ENCODE measurements at places on chromosomes 5 and 9.
A peak's percentile ranks its signal among the peaks of the same experiment; 100 is the strongest.

DNA sequence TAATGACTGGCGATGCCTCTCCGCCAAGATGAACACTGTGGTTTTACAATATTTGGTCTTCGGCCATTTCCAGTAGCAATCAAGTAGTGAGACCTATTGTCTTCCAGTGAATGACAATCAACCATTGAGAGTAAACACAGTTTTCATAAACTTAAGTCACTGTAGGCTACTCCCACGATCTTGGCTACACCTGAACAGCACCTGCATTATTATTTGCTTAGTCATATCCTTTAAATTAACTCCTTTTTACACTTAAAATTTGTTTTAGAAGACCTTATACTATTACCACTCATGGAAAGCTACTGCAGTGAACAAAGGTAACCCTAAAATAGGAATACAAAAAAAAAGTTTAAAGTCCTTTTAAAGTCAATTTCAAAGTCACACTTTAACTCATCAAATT is 58.2 kb downstream of the ZNF354C start:
- DNase-seq, result no peak

- peak; percentile 69 for DNase-seq
Measured at GRCh38 chr5:32042551-32042961, 131.6 kb downstream of the GOLPH3 start.

GRCh38 chr5:16446993-16447392 is 18.6 kb downstream of the ZNF622 start:
- no peak for DNase-seq

DNA sequence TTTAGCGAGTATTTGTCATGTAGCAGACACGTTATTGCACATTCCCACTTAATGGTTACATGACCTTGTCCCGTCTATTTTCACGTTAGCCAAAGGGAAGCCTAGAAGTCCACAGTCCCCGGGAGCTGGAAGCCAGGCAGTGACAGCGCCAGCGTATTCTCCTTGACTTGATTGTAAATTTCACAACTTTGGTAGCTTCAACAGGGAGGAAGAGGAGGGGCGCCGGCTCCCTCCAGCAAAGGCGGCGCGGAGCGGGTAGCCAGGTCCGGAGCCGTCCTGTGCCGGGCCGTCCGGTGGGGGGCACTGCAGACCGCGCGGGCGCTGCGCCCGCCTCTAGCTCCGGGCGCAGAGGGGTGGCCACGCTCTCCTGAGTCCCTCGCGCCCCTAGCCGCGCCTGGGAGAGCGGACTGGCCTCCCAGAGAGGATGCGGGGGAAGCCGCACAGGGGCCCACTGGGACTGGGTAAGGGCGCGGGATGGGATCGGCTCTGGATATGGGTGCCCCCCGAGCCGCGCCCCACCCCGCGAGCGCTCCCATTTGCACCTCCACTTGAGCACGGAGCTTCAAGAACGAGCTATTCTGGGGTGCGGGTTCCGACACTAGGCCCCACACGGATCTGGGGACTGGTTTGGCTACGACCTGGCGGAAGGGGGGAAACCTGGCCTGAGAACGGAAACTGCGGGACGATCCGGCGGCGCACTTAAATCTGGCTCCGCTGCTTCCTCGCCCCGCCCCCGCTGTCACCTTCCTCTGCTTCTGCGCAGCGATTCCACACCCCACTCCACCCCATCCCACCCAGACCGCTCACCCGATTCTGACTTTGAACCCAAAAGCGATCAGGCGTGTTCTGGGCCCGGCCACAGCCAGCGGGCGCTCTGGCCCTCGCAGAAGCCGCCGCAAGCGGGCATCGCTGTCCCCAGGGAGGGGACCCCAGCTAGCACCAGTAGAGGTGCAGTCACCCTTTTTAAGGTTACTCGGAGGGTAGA is 23.8 kb downstream of the KLF4 start:
- DNase-seq, result no peak

GRCh38 chr9:84079994-84080393 is 99.4 kb downstream of the RMI1 start:
- DNase-seq, result no peak

- DNase-seq, result no peak
Measured at GRCh38 chr5:54720341-54720740, 202.8 kb downstream of the SNX18 start.

DNA sequence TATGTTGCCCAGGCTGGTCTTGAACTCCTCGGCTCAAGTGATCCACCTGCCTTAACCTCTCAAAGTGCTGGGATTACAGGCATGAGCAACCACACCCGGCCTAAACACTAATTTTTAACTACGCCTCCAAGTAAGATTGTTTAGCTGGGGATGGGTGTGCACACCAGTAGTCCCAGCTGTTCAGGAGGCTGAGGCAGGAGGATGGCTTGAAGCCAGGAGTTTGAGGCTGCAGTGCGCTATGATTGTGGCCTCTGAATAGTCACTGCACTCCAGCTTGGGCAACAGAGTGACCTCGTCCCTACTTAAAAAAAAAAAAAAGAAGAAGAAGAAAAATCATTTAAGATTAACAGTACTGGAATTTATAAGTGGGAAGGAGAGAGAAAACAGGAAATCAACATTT is 90.8 kb upstream of the NR5A1 start:
- no peak for DNase-seq

- DNase-seq, result no peak
Measured at GRCh38 chr5:307794-308579, 13.5 kb upstream of the AHRR start.

- DNase-seq, result no peak
Measured at GRCh38 chr5:133412661-133413060, 199.7 kb downstream of the FSTL4 start.
